ENCODE measurements at places on chromosomes 2 and 18. TPM values are rescaled to one million over a fixed set of nuclear protein-coding genes. Genes with fewer than 3 reads are reported as not detected.

DNA sequence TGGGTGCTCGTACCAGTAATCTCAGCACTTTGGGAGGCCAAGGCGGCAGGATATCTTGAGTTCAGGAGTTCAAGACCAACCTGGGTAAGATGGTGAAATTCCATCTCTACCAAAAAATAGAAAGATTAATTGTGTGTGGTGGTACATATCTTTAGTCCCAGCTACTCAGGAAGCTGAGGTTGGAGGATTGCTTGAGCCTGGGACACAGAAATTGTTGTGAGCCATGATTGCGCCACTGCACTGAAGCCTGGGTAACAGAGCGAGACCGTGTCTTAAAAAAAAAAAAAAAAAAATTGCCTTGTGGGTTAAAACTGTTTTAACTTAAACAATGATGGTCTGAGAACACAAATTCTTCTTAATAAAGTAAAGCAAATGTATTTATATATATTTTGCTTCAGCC lies 49.6 kb downstream of the ATP9B start:
- H3K4me3 ChIP-seq: no peak overlapping the region
- no peak for DNase-seq
- no peaks in the 10 kb centered on the region for H3K27me3 ChIP-seq
- H3K27ac ChIP-seq: no peak overlapping the region

- H3K27me3 ChIP-seq: no peaks in the 10 kb centered on the region
- no peak for DNase-seq
- H3K36me3 ChIP-seq: peaks cover 65% of the 10 kb centered on the region
- no peak overlapping the region for H3K4me3 ChIP-seq
- H3K27ac ChIP-seq: no peak overlapping the region
Observed at GRCh38 chr18:11883153-11883552, 25.0 kb downstream of the MPPE1 start.

The SIX3 gene
- 0.42 TPM for total RNA-seq

The MEX3C gene
- total RNA-seq: 22.8 TPM

The RPIA gene
- 7.5 TPM for total RNA-seq

The KLF11 gene
- total RNA-seq: 15.8 TPM

DNA sequence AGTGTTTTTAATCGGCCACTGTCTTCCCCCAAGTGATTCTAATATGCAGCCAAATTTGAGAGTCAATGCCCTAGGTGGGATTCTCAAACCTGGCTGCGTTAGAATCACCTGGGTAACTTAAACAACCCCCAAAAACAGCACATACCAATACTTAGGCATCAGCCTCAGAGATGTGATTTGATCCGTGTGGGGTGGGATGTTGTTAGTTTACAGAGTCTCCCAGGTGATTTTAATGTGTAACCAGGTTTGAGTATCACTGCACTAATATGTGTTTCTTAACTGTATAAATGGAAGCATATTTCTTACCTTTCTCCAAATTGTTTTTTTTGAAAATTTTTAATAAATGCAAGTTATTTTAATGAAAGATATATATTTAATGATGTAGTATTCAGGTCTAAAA lies 135.4 kb downstream of the PLCL1 start:
- no peak for DNase-seq
- H3K4me3 ChIP-seq: no peak overlapping the region
- H3K27me3 ChIP-seq: no peaks in the 10 kb centered on the region
- H3K36me3 ChIP-seq: no peaks in the 10 kb centered on the region

GRCh38 chr2:197893403-197894177 lies 89.2 kb downstream of the PLCL1 start:
- H3K27me3 ChIP-seq: no peaks in the 10 kb centered on the region
- H3K36me3 ChIP-seq: no peaks in the 10 kb centered on the region
- H3K4me3 ChIP-seq: peak overlapping the region; percentile 37
- peak overlapping the region; percentile 64 for H3K27ac ChIP-seq

- no peak for DNase-seq
- no peak overlapping the region for H3K27ac ChIP-seq
- no peak overlapping the region for H3K4me3 ChIP-seq
- no peaks in the 10 kb centered on the region for H3K4me1 ChIP-seq
- H3K36me3 ChIP-seq: peaks cover 96% of the 10 kb centered on the region
Observed at GRCh38 chr2:53905396-53905795, 45.6 kb upstream of the GPR75 start.

DNA sequence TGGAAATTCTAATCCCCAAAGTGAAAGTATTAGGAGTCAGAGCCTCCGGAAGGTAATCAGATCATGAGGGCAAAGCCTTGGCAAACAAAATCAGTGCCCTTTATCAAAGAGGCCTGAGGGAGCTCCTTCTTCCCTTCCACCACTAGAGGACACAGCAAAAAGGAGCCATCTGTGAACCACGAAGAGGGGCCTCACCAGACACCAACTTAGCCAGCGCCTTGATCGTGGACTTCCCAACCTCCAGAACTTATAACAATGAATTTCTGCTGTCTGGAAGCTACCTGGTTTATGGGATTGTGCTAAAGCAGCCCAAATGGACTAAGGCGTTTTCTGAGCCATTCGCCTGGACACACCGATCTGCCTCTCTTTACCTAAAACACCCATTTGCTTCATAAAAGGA lies 133.1 kb downstream of the EIPR1 start:
- H3K27me3 ChIP-seq: no peaks in the 10 kb centered on the region
- H3K4me3 ChIP-seq: no peak overlapping the region
- H3K36me3 ChIP-seq: no peaks in the 10 kb centered on the region
- no peak overlapping the region for H3K27ac ChIP-seq
- no peaks in the 10 kb centered on the region for H3K4me1 ChIP-seq

The COLEC11 gene
- 2.1 TPM for total RNA-seq

Data from esophagus muscularis mucosa (tissue), 4 donors.